ENCODE measurements at places on chromosomes 5 and 9. TPM values are rescaled to one million over a fixed set of nuclear protein-coding genes. Genes with fewer than 3 reads are reported as not detected.

DNA sequence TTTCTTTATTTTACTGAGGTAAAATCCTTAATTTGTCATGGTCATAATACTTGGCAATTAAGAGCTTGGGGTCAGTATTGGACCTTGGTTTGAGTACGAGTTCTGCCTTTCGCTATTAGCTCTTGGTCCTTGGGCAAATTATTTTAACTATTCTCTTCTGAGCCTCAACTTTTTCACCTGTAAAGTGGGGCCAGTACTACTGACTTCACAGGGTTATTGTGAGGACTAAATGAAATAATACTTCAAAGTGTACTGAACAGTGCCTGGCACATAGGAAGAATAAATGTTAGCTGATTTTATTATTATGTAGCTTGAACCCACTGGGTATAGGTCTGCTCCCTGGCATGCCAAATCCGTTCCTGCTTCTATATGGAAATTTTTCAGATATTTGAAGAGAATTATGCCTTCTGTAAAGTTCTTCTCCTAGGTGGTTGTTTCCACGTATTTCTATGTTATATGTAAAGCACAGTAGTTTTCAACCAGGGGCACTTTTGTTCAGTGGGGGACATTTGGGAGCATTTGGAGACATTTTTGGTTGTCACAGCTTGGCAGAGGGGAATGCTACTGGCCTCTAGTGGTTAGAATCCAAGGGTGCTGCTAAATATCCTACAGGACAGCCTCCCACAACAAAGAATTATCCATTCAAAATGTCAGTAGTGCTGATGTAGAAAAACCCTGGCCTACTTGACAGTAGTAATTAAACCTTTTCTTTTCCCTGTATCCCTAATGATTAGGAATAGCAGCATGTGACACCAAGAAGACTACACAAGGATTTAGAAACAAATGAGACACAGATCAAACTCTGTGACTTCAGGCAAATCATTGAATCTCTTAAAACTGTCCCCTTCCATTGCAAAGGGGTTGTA lies 4.5 kb downstream of the RCL1 start:
- no peak for DNase-seq

DNA sequence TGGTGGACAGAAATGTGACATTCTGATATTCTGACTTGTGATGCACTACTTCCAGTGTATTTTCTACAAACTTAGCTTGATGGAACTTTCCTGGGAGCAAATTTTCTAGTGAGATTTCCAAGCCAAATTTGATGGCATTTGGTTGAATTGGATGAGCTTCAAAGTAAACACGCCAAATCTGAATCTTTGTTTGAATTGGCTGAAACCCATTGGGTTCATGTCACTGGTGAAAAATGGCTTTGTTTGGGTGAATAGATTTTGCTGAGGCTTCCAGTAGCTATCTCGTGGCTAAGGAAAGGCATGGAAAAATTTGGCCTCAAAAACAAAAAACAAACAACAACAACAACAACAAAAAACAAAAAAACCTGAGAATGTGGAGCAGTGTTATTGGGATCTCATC lies 271.1 kb upstream of the RPS23 start:
- DNase-seq: no peak

- no peak for DNase-seq
These were observed 183.4 kb downstream of the FBXL7 start for GRCh38 chr5:15683332-15683731.

GMCL2 gene
- not detected for total RNA-seq

- no peak for DNase-seq
These were observed 6.2 kb upstream of the SAR1B start for GRCh38 chr5:134638760-134639201.

DNA sequence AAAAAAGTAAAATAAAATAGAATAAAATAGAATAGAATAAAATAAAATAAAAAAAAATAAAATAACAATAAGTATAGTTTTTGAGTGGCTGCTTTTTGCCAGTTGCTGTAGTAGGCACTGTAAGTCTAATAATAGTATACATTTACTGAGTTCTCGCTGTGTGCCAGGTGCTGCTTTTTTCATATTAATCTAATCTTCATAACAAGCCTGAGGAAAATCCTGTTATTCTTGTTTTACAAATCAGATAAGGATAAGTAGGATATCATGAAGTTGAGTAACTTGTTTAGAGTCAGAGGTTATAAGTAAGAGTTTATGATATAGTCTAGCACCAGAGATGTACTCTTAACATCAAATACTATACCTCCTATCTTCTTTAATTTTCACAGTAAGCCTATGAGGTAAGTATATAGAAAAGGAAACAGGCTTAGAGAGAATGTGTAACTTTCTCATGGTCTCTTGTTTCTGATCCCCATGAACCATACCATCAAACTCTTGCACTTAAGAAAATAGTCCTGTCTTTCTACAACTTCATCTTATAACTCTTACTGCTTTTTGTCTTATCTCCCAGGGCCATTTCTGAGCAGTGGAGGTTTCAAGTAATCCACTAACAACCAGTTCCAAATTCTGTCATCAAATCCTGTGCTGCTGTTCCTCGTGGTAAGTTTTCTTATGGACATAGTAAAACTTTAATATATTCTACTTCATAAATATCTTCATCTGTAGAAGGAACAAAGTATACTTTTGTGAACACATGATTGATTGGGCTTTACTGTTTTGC lies 18.7 kb downstream of the RMI1 start:
- no peak for DNase-seq

KCNMB1 gene
- 1.5 TPM for total RNA-seq

GRCh38 chr9:17669206-17669605 lies 90.3 kb downstream of the SH3GL2 start:
- no peak for DNase-seq

DNA sequence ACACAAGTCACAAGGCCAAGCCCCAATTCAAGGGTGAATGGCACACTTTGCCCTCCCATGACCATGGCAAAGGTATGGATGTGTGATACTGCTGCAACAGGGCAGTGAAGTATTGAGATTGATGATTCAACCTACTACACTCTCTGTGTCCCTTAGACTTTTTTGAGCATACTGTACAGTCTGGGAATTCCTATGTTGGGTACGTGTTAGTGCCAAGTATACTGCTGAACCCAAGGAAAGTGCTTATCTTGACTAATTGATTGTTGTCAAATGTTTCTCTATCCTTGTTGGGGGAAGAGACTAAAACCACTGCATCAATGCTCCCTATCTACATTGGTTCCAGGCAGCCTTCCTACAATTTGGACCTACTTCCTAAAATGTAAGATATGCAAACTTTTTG lies 93.7 kb downstream of the NDFIP1 start:
- DNase-seq: no peak

- DNase-seq: no peak
These were observed 330.6 kb downstream of the NSG2 start for GRCh38 chr5:174376056-174376455.

DNA sequence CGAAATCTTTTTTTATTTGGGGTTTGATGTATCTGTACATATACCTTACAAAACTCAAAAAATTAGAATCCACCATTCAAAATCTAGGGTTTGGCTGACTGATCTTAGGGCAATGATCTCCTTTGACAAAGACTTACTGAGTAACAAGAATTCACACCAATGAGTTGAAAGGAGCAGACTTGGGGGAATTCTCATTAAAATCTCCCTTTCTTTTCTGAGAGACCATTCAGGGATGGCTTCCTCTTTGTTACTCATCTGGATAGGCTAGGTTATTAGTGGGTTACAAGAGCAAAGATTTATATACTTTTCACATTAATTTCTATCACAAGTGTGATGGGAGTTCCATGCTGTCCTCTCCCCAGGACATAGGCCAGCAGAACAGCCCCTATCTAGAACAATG lies 661.0 kb downstream of the KCTD16 start:
- DNase-seq: no peak

DNA sequence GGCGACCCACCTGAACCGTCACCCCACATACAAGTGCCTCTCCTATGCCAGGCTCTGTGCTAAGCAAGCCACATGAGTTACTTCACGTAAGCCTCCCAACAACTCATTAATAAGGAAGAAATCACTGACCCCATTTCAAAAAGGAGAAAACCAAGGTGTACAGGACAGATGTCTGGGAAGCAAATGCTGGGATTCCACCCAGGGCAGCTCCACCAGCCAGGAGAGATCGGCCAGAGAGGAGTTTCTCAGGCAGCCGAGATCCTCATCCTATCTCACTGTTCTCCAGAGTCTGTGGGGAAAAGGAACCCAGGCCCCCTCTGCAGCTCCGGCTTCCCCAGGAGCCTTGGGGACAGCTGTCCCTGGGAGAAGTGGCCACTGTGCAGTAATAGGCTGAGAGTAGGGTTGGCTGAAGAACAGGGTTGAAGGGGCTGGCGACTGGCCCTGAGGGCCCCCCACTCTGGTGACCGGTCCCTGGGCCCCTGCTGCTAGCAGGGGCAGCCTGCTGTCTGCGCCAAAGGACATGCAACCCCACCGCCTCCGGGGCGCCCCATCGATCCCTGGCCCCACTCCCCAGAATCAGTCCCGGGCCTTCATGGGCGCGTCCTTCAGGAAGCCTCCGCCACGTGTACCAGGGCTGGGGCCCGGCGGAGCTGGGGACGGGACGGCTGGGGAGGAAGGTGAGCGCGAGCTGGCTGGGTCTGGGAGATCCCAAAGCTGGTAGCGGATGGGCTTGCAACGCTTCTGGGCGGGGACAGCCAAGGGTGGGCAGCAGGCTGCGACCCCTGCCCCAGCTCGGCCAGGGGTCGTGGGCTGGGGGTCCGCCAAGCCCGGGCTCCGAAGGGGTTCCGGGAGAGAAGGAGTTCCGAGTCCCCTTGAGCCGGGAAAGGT lies 44.1 kb upstream of the STXBP1 start:
- DNase-seq: no peak

GRCh38 chr9:137025517-137025966 lies 2.5 kb downstream of the ABCA2 start:
- DNase-seq: no peak

TMEM252 gene
- not detected for total RNA-seq
